ENCODE measurements at places on chromosomes 6 and 20.

- no peak for DNase-seq
Measured at GRCh38 chr6:130376936-130377335, 11.1 kb downstream of the TMEM200A start.

- DNase-seq, result no peak
Measured at GRCh38 chr6:44457596-44457995, 70.1 kb downstream of the CDC5L start.

GRCh38 chr6:3517350-3517749 lies 60.5 kb upstream of the SLC22A23 start:
- peak; percentile 93 for DNase-seq

- DNase-seq, result no peak
Measured at GRCh38 chr20:38755324-38755910, 7.2 kb downstream of the ACTR5 start.

- no peak for DNase-seq
Measured at GRCh38 chr6:167739721-167740475, 86.8 kb upstream of the AFDN start.

DNA sequence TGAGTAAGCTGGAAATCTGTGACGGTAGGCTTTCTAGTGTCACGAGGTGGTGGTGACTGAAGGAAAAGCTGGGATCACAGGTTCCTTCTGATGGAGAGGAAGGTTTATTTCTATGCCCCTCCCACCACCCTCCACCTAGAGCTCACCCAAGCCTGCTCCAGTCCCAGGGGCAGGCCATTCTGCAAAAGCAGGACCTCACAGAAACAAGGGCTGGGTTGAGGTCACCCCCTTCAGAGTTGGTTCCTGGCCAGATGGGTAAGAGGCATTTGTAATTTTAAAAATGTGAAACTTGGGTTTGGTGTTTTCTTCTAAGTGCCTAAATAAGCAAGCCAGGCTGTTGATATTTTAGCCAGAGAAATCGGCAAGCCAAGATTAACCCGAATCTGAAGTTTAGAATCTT lies 46.6 kb downstream of the KCTD20 start:
- no peak for DNase-seq

DNA sequence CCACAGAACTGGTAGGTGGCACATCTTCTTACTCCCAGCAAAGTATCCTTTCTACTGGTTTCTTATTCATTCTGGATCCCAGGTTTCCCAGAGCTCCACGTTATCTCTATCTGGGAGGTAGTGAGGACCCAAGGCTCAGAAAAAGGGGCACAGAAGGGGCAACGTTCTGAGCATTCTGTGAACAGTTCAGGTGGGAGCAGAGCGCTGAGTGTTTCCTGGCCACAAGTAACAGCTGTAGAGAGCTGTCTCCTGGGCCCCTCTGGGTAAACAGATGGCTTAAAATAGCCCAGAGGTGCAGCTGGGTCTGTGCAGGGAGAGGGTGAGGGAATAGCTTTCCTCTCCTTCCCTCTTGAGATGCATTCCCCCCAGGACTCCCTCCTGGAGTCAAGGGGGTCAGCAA lies 2.1 kb downstream of the APOBEC2 start:
- no peak for DNase-seq

GRCh38 chr6:31719001-31719400 lies 2.5 kb downstream of the LY6G6C start:
- no peak for DNase-seq

- no peak for DNase-seq
Measured at GRCh38 chr20:15563836-15564235, 1009.4 kb downstream of the KIF16B start.

DNA sequence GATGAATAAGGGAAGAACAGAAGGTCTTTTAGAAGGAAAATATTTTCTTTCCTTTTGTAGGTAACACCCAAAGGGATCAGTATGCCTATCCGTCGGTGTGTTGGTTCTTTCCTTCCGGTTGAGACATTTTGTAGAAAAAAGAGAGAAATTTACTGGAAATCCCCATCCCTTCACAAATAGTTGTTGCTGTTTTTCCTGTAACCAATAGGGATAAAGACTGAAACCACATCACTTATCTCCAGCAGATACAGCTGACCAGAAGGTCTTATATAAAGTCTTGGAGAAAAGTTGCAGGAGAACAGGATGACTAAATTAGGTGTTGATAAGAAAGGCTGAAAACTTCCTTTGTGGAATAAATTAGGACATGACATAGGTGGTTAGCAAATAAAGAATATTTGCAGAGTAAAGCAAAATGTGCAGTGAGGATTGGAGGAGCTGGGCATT lies 14.8 kb upstream of the HLA-DRB1 start:
- no peak for DNase-seq

- DNase-seq, result no peak
Measured at GRCh38 chr20:54237116-54237943, 29.4 kb downstream of the PFDN4 start.
